ENCODE measurements at places on chromosomes 16 and 17.

- no peak for DNase-seq
Measured at GRCh38 chr16:68575082-68575481, 36.0 kb downstream of the ZFP90 start.

DNA sequence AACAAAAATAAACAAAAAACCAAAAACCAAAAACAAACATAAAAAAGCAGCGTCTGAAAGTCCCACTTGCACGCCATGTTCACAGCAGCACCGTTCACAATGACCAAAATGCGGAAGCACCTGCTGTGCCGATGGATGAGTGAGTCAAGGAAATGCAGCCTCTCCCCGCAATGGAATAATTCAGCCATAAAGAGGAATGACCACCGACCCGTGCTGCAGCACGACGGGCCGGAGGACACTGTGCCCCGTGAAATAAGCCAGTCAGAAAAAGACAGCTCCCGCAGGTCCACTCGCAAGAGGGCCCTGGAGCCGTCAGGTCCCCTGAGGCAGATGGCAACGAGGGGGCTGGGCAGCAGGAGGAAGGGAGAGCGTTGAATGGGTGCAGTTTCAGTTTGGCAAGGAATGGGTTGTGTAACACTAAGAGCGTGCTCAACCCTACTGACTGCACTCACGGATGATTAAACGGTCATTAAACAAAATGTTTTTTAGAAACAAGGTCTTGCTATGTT is 5.1 kb downstream of the CLCN7 start:
- DNase-seq = no peak

DNA sequence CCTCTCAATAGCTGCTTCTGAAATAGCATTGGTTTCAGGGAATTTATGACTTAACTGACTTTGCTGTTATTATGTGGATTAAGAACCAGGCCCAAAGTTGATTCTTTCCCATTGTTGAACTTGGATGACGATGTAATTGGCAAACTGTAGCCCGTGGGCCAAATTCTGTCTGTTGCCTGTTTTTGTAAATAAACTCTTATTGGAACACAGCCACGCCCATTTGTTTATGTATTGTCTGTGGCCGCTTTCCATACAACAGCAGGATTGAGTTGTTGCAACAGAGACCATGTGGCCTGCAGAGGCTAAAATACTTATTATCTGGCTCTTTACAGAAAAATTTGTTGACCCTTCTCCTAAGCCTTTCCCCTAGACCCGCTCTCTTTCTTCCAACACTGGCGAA is 31.6 kb downstream of the NTN1 start:
- DNase-seq = no peak

- no peak for DNase-seq
Measured at GRCh38 chr17:82242977-82243647, 14.3 kb downstream of the SLC16A3 start.

GRCh38 chr17:78281249-78281845 is 49.9 kb downstream of the TMEM235 start:
- DNase-seq = no peak

- DNase-seq = no peak
Measured at GRCh38 chr16:10578474-10579316, 1.7 kb downstream of the EMP2 start.

DNA sequence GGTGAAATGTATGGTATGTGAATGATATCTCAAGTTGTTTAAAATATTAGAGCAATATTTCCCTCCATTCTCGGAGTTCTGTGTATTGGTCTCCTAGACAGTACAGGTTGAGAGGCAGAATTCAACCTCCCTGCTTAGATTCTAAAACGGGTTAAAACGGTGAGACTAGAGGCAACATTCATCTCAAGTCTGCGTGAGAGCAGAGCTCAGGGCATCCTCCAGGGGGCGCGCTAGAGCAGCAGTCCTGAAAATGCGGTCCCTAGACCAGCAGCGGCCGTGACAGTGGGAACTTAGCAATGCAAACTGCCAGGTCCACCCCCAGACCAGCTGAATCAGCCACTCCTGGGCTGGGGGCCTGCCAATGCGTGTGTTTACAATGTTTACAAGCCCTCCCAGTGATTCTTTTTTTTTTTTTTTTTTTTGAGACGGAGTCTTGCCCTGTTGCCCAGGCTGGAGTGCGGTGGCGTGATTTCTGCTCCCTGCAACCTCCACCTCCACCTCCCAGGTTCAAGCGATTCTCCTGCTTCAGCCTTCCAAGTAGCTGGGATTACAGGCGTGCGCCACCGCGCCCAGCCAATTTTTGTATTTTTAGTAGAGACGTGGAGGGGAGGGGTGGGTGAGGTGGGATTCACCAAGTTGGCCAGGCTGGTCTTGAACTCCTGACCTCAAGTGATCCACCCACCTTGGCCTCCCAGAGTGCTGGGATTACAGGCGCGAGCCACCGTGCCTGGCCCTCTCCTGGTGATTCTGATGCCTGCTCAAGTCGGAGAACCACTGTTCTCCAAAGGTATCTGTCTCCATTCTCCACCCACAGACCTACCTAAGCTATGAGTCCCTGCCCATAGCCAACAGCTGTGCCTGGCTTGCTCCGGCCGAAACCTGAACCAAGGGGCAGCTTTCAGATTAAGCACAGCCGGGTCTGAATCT is 24.2 kb downstream of the KLHL36 start:
- peak; percentile 74 for DNase-seq

- DNase-seq = no peak
Measured at GRCh38 chr17:64091571-64091970, 38.4 kb downstream of the ERN1 start.

- peak; percentile 25 for DNase-seq
Measured at GRCh38 chr17:34420254-34420766, 57.3 kb upstream of the CCL1 start.

DNA sequence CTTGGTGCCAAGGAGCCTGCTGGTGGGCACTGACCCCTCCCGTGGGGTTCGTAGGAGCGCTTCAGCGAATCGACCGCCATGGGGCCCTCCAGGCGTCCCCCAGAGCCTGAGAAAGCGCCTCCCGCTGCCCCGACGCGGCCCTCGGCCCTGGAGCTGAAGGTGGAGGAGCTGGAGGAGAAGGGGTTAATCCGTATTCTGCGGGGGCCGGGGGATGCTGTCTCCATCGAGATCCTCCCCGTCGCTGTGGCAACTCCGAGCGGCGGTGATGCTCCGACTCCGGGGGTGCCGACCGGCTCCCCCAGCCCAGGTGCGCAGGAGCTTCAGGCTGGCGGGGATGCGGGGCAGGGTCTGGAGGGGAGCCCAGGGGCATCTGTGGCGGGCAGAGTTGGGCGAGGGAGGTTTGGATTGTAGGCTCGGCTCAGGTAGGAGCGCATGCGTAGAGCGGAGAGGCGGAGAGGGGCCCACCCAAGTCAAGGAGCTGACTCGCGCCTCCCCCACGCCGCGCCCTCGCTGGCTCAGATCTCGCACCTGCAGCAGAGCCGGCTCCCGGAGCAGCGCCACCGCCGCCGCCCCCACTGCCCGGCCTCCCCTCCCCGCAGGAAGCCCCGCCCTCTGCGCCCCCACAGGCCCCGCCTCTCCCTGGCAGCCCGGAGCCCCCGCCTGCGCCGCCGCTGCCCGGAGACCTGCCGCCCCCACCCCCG is 19.8 kb downstream of the FMNL1 start:
- no peak for DNase-seq

DNA sequence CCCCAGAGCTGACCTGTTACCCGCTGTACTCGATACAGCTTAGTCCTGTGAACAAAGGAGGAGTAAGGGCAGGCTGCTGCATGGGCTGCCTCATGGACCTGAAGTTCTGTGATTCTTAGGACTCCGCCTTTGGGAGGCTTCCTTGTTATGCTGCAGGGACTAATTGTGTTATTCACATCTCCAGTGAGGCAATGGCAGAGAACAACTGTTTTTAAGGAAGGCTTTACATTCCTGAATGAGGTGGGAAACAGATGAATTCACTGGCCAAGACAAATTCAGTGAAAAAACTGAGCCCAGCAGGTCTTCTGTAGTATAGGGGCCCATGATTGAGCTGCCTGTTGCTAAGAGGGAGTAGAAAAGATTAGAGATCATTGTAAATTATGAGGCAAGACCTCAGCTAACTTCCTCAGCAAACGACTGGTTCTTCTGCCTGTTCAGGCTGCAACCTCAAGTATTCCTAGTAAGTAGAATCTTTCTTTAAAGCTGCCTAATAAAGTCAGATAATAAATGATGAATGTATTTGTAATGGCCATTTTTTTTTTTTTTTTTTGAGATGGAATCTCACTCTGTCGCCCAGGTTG is 26.3 kb downstream of the ADORA2B start:
- no peak for DNase-seq

DNA sequence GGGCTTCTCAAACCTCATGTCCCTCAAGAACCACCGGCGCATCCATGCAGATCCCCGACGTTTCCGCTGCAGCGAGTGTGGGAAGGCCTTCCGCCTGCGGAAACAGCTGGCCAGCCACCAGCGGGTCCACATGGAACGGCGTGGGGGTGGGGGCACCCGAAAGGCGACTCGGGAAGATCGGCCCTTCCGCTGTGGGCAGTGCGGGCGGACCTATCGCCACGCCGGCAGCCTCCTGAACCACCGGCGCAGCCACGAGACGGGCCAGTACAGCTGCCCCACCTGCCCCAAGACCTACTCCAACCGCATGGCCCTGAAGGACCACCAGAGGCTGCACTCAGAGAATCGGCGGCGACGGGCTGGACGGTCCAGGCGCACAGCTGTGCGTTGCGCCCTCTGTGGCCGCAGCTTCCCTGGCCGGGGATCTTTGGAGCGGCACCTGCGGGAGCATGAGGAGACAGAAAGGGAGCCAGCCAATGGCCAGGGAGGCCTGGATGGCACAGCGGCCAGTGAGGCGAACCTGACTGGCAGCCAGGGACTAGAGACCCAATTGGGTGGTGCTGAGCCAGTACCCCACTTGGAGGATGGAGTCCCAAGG is 5.9 kb downstream of the ZNF646 start:
- DNase-seq = no peak

GRCh38 chr17:78793415-78793814 is 11.3 kb upstream of the CYTH1 start:
- DNase-seq = no peak

DNA sequence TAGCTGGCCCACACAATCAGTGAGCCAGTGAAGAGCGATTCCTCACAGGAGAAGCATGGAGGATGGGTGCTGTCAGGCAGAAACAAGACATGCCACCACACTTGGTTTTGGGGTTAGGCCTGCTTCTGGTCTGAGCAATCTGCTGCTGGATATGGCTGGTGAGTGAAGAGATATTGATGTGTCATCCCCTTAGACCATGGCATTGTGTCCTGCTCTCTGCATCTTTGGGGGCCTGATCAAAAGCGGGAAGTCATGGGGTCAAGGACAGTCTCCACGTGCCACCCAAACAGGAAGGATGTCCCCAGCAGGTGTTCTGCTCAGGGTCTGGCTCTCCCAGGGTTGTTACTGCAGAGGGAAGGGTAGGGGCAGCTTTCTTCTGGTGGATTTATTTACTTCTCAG is 140.7 kb downstream of the PRKCB start:
- DNase-seq = no peak

DNA sequence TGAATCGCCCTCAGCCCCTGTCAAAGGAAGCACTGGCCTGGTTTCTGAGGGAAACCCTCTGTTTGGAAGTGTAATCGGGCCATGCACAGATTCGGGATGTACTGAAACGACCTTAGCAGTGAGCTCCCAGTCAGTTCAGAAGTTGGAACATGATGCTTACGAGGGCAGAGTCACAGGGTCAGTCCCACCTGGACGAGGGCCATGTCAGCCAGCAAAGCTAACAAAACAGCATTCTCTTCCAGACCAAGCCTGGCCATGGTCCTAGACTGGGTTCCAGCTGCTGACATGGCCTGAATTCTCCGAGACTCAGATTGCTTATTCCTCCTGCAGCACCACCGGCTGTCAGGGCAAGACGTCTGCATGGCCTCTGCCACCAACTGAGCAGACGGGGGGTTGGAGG is 192.2 kb upstream of the WSCD1 start:
- no peak for DNase-seq

Data from GM18507 (cell line).